ENCODE measurements at places on chromosomes 7 and 10.

- DNase-seq: no peak
Measured at GRCh38 chr10:73802276-73802991, 9.0 kb downstream of the NDST2 start.

DNA sequence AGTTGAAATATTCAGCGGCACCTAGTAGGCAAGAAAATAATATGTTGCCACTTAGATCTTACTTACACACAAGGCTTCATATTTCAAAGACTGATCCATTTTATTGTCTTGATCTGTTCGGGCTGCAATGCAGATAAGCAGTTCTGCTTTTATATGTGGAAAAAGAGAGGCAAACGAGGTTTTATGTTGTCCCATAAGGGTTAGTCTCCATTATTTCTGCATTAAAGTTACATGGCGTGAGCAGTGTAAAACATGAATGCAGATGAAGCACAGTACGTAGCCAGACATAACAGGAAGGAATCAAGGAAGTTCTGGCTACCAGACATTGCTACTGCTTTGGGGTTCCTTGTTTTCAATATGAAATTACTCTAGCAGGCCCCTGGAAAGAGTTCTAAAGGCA is 224.8 kb downstream of the BBS9 start:
- no peak for DNase-seq

- DNase-seq: no peak
Measured at GRCh38 chr10:78957471-78958039, 111.2 kb upstream of the ZMIZ1 start.

DNA sequence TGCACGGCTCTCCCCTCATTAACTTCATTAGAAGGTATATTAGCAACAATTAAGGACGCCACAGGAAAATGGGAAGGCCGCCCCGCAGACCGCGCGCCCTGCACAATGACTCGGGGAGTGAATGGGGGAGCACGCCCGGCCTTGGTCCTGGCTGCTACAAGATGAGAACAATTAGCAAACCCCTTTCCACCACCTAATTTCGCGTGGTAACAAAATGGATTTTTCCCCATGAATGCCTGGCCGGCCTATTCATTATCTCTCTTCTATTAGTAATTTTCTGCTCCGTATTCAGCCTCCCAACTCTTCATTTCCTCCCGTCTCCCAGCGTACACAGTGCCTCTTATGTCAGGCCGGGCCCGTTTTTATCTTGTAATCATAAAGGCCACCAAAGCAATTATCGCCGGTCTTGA is 346.9 kb downstream of the DNAJB6 start:
- DNase-seq: no peak

- no peak for DNase-seq
Measured at GRCh38 chr7:17957871-17958270, 17.6 kb upstream of the SNX13 start.

- DNase-seq: no peak
Measured at GRCh38 chr7:115005953-115006352, 84.1 kb downstream of the MDFIC start.

GRCh38 chr10:127524229-127524628 is 24.9 kb upstream of the NPS start:
- no peak for DNase-seq

GRCh38 chr7:71580027-71580426 is 448.1 kb downstream of the GALNT17 start:
- no peak for DNase-seq

GRCh38 chr7:50835156-50835555 is 52.5 kb upstream of the GRB10 start:
- no peak for DNase-seq

- DNase-seq: no peak
Measured at GRCh38 chr7:79304711-79305110, 148.8 kb downstream of the MAGI2 start.

- no peak for DNase-seq
Measured at GRCh38 chr7:96052860-96053470, 268.9 kb downstream of the SLC25A13 start.

- DNase-seq: no peak
Measured at GRCh38 chr7:101995121-101995520, 177.7 kb downstream of the CUX1 start.

- DNase-seq: no peak
Measured at GRCh38 chr10:69405221-69405620, 11.5 kb downstream of the TACR2 start.

DNA sequence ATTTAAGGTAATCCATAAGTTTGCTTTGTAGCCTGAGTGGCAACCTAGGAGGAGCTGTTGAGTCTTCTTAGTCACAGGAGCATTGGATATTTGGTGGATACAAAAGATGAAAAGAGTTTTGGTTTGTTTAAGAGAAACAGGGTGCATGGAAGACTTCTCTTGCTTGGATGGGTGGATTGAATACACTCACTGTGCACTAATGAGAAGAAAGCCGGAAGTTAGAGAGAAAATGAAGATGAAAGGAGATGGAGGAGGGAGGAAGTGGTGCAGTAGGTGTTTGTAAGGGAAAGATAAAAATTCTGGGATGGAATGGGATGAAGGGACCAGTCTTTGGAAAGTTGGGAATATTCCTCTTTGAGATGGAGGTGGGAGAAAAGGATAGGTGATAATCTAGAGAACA is 7.7 kb downstream of the MDFIC start:
- no peak for DNase-seq

GRCh38 chr10:31000071-31000782 is 31.4 kb downstream of the ZNF438 start:
- DNase-seq: no peak

Measured in stimulated activated CD4-positive, alpha-beta T cell treated with anti-CD3 and anti-CD28 coated beads, Interleukin-2, amount 100 ng/mL, for 24 hours (primary cell).